ENCODE measurements at places on chromosomes 12 and 14.

- DNase-seq: no peak
Measured at GRCh38 chr14:80764921-80765507, 176.5 kb downstream of the CEP128 start.

DNA sequence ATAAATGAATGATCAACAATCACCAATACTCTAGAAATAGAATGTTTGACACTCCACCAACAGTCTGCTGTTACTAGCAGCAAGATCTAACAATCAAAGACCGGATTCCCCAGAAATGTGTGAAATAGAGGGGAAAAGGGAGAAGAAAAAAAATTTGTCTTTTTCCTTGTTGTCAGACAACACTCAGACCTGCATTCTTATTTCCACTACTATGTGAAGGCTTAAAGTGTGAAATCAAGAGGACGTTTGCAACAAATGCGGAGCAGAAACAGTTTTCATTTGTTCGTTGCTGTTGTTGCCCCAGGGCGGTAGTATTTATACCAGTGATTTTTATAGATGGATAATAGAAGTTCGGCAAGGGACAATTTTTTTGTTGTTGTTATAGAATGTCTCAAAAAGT is 9.2 kb downstream of the NKX2-1 start:
- no peak for DNase-seq

DNA sequence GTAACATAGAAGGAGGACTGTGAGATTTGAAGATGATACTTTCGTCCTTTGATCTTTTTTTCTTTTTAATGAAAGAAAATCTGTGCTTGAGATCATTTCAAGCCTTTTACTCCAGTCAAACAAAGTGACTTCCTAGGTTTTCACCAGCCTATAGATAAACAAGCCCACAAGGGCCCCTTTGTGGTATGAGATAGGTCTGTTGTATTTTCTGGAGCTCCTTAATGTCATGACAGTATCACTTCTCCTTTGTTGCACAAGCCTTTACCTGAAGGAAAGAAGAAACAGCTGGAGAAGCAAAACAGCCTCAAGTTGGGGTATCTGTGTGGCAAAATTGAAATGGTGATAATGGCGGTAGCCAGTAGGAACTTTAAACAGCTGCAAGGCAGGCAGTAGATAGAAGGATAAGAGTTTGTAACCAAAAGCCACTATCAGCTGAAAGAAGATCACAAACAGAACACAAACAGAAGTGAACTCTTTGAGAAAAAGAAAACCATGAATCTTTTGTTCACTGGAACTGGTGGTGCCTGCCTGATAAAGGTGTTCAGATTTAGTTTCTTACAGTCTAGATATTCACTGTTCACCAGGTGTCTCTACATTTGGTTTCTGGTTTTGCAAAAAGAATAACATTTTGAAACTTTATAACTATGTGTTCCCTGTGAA is 96.8 kb downstream of the LGR5 start:
- no peak for DNase-seq

- no peak for DNase-seq
Measured at GRCh38 chr12:28570811-28571210, 380.6 kb downstream of the CCDC91 start.

Data from epithelial cell of proximal tubule (primary cell).